Cortex of kidney (tissue), 1 donor: ENCODE measurements at places on chromosomes 1 and 21.
A peak's percentile ranks its signal among the peaks of the same experiment; 100 is the strongest.

DNA sequence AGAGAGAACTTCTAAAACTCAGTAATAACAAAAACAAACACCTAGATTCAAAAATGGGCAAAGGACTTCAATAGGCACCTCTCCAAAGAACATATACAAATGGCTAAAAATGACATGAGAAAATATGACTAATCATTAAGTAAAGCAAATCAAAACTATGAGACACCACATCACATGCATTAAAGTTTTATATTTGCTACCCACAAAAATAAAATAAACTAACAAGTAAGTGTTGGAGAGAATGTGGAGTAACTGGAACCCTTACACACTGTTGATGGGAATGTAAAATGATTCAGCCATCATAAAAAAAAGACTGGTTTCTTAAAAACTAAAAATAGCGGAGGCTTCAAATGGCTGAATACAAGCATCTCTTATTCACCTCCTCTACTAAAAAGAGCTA, 262.1 kb upstream of the PKN2 start:
- DNase-seq: no peak

- no peak for DNase-seq
Measured at GRCh38 chr1:217943361-217943760, 312.2 kb downstream of the SPATA17 start.

DNA sequence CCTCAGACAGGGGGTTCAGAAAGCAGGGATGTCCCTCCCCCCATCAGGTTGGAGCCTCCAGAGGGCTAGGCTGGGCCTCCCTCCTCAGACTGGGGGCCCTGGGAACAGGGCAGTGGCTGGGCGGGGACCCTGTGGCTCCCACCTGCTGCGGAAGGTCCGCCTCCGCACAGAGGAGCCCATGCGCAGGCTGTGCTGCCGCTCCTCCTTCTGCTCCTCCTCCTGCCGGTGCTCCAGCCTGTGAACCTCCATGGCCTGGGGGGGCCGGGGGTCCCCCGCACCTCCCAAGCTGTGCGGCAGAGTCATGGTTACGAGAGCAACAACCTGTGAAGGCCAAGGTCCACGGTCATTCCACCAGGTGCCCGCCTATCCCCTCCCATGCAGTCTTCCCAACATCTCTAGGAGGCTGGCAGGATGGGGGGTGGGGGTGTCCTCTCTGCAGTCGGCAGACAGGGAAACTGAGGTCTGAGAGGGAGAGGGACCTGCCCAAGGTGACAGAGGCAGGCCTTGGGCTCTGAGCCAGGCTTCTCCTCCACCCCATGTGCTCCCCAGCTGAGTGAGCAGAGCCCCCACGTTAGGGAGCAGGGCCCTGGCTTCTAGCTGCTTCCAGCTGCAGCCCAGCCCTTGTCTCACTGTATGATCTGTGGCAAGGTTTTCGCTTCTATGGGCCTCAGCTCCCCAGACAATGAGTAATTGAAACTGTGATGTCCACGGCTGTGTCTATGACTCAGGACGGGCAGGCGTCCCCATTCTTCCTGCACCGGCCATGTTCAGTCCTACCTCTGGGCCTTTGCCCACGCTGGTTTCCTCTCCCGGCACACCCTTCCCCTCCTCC, 3.4 kb downstream of the MYOM3 start:
- DNase-seq: no peak

- DNase-seq: no peak
Measured at GRCh38 chr1:41319807-41320711, 41.2 kb upstream of the FOXO6 start.

- DNase-seq: no peak
Measured at GRCh38 chr21:35833991-35834390, 226.3 kb downstream of the SETD4 start.

DNA sequence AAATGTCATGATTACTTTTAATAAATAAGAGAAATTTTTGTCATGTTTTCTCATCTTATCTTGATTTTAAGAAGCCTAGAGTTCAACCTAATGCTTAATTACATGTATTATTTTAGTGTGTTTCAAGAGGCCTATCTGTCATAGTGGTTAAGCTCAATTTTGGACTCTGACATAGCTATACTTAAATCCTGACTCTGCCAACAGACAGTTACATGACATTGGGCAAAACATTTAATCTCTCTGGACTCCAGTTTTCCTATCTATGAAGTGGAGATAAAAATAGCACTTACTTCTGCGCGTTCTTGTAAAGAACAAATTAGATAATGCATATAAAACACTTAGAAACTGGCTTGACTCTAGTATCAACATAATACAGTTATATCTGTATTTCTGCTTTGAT, 417.8 kb downstream of the MRPL39 start:
- no peak for DNase-seq

- DNase-seq: no peak
Measured at GRCh38 chr1:212814537-212815334, 23.0 kb downstream of the TATDN3 start.

DNA sequence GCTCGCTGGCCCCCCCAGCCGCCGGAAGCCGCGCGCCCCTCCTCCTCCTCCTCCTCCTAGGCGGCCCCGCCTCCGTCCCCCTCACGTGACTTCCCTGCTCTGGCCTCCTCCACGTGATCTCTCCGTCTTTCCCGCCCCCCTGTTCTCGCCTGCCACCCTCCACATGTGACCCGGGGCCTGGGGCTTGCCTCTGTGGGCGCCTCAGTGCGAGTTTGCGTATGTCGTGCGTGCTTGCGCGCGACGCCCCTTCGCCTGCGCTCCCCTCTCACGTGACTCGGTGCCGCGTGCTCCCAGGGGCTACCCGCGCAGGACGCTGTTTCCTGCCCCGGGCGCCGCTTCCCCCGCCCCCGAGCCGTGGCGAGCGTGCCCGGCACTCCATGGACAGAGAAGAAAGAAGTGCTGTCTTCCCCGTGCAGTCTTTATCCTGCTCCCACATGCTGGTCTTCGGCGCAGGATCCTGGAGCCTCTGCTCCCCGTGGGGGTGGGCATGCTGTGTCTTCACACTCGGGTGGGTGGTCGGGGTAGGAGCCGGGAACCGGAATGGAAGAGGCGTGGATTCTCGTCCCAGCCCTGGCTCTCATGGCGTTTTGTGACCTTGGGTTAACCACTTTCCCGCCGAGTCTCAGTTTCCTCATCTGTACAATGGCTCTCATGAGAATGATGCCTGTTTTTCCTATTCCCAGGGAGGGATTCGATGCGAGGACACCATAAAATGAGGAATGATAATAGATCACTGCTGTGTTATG, 431 bp upstream of the UBE2Q1 start:
- DNase-seq: peak; percentile 81

DNA sequence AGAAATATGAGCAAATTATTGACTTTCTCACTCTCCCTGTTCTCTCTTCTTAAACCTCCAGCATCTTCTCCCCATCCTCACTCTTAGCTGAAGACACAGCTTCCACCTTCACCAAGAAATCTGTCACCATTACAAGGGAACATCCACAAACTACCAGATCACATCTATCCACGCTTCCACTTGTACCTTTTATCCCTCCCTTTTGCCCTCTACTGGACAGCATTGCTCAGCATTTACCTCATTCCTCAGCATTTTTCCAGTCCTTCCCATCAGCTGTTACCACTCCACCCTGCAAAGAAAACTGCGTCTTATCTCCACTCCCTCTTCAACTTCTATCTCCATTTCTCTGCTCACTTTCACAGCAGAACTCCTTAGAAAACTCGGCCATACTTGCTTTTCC, 42.6 kb downstream of the KCNJ6 start:
- no peak for DNase-seq

DNA sequence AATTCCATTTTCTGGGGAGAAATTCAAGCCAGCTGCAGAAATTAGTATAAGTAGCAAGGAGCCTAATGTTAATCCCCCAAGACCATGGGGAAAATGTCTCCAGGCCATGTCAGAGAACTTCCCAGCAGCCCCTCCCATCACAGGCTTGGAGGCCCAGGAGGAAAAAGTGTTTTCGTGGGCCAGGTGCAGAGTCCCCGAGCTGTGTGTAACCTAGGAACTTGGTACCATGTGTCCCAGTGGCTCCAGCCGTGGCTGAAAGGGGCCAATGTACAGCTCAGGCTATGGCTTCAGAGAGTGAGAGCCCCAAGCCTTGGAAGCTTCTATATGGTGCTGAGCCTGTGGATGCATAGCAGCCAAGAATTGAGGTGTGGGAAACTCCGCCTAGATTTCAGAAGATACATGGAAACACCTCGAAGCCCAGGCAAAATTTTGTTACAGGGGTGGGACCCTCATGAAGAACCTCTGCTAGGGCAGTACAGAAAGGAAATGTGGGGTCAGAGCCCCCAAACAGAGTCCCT, 286.3 kb downstream of the MATN1 start:
- no peak for DNase-seq

DNA sequence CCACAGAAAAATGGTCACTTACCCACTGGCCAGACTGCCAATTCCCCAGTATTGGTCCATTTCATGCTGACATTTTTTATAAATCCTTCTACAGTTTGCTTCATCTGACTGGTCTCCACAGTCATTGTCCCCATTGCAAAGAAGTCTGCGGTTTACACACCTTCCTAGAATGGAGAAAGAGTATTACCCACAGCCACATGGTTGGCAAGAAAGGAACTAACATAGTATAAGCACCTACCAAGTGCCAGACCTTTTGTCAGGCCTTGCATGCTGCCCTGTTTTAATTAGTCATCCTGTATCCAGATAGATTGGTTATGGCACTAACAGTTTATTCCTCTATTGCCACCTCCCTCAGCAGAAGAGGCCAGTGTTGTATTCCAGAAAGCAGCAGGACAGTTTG, 11.2 kb downstream of the C8B start:
- DNase-seq: no peak

GRCh38 chr1:222525951-222526350, 22.0 kb downstream of the HHIPL2 start:
- no peak for DNase-seq

GRCh38 chr1:225934711-225935110, 6.3 kb downstream of the LEFTY2 start:
- DNase-seq: no peak

DNA sequence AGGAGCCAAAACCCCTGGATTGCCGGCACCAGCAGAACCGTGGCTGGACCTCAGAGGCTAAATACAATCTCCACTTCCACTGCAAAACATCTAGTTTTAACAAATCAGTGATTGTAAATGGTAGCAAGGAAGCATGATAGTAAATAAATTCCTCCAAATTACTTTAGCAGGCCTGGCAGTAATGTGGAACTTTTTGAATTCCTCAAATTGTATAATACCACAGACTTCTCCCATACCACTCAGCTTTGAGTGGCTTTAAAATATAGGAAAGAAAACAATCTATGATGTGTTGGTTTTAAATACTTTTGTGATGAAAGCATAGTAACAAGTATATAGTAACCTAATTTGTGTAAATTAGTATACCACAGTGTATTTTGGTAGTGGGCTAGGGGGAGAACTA, 34.1 kb downstream of the NIBAN1 start:
- DNase-seq: no peak

DNA sequence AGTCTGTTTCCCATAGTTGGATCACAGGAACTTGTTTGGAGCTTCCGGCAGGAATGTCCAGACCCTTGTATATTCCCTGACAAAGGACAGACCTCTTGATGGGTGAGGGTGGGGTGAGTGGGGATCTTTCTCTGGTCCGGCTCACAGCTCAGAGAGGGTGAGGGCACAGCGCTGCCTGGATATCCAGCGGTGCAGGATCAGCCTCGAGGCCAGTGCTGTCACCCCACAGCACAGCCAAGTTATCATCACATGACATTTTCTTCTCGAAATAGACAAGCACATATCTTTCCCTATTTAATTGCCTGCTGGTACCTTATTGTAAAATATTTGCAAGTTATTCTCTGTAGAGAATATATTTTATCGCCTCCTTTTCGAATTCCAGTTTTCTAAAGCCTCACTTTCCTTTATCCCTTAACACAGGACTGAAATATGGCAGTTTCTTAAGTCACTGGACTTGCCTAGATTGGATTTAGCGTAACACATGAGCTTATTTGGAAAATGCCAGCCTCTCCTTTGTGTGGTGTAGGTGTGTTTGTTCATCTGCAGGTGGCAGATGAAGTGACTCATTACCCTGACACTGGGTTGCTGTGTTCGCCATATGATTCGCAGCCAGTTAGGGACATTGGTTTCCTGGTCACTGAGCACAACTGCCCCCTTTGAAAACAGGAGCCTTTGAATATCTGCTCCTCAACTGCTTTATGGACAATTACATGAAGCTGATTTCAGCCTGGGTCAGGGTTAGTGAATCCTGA, 21.4 kb downstream of the CLIC6 start:
- DNase-seq: no peak

GRCh38 chr1:3352952-3353331, 101.5 kb upstream of the ARHGEF16 start:
- no peak for DNase-seq

DNA sequence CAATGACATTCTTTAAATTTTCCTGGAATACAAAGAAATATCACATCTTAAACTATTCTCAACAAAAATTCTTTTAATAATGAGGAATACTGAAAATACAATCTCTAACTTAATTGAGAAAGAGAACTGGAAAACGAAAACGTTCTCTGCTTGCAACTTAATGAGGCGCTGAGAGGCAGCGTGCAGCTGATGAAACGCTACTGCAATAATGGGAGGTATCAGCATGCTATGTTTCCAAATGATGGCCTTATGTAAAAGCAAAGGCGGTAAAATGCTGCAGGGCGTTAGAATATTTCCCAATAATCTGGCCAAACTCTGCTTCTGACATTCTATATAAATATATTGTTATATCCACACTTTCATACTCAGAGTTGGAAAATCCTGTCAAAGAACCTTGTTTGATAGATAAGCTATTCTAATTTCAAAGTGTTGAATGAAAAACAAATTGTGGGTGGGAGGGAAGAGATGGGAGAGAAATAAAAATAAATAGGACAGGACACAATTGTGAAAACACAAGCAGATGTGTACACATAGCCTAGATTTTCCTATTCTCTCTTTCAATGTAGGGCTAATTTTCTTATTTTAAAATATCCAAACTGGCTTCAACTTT, 70.9 kb downstream of the APP start:
- no peak for DNase-seq

DNA sequence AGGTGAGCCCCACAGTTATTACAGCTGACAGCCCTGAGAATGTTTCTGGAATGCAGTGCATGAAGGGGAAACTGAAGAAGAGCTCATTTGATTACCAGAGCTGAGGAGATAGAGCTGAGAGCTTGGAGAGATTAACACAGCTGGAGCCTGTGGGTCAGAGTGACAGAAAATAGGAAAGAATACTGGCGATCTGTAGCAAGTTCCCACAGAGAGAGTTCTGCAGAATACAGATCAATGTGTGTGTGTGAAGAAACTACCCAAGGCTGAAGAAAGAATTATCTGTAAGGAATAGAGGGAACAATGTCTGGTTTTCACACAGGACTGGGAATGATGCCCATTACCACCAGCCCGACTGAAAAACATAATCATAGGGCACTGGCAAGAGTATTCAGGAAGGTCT, 103.6 kb upstream of the SNX7 start:
- no peak for DNase-seq

GRCh38 chr21:37071561-37072273, 1.2 kb downstream of the PIGP start:
- DNase-seq: no peak
